ENCODE measurements at places on chromosomes 1 and 21. TPM values are rescaled to one million over a fixed set of nuclear protein-coding genes. Genes with fewer than 3 reads are reported as not detected.

Gene APCS
- 0.42 TPM for total RNA-seq

Gene MRPS6
- 55.1 TPM for total RNA-seq

Gene S100A2
- total RNA-seq = 24.8 TPM

Gene SLAMF9
- total RNA-seq = not detected

Gene GSTM1
- total RNA-seq = not detected

Gene RBM11
- total RNA-seq = not detected

Gene HRNR
- not detected for total RNA-seq

Gene FCGR2B
- not detected for total RNA-seq

DNA sequence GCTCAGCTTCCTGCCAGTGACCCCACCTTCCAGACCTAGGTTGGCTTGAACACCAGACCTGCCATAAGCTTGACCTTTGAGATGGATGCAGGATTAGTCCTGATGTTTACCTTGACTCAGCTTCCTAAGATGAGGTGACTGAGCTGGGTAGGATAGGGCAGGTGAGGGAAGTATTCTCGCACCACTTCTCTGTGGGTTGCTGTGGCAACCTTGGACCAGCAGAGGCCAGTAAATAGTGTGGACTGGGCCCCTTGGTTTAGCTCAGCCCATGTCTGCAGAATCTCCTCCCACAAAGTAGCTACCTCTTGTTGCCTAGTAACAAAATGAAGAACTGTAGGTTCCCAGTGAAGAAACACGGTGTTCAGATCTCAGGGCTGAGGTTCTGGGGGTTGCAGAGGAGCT, 8.4 kb downstream of the RPS6KA1 start:
- no peak overlapping the region for H3K27ac ChIP-seq
- no peak overlapping the region for H3K4me3 ChIP-seq
- DNase-seq = no peak
- H3K36me3 ChIP-seq = peaks cover 8% of the 10 kb centered on the region

DNA sequence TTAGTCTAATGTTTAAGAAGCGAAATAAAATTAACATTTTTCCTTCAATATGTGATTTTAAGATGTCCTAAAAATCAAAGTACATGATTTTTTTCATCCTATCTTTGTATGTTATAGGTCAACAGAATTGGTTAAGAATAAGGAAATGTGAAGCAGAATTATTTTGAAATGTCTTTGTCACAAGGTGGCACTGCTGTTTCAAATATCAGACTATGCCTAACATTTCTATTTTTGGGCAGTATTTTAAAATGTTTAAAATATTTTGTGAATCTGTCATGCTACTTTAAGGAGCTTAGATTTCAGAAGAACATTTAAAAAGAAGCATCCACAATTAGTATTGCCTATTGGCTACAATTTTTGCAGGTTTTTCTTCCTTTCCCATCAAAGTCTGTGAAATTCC, 38.7 kb downstream of the AMY1C start:
- no peak for DNase-seq
- H3K36me3 ChIP-seq = no peaks in the 10 kb centered on the region
- no peak overlapping the region for H3K4me3 ChIP-seq
- H3K4me1 ChIP-seq = no peaks in the 10 kb centered on the region
- no peak overlapping the region for H3K27ac ChIP-seq
- no peaks in the 10 kb centered on the region for H3K27me3 ChIP-seq

- H3K27me3 ChIP-seq = no peaks in the 10 kb centered on the region
- no peaks in the 10 kb centered on the region for H3K4me1 ChIP-seq
- no peak overlapping the region for H3K27ac ChIP-seq
- H3K4me3 ChIP-seq = no peak overlapping the region
- no peaks in the 10 kb centered on the region for H3K36me3 ChIP-seq
Measured at GRCh38 chr1:228148935-228149405, 760 bp upstream of the GJC2 start.

DNA sequence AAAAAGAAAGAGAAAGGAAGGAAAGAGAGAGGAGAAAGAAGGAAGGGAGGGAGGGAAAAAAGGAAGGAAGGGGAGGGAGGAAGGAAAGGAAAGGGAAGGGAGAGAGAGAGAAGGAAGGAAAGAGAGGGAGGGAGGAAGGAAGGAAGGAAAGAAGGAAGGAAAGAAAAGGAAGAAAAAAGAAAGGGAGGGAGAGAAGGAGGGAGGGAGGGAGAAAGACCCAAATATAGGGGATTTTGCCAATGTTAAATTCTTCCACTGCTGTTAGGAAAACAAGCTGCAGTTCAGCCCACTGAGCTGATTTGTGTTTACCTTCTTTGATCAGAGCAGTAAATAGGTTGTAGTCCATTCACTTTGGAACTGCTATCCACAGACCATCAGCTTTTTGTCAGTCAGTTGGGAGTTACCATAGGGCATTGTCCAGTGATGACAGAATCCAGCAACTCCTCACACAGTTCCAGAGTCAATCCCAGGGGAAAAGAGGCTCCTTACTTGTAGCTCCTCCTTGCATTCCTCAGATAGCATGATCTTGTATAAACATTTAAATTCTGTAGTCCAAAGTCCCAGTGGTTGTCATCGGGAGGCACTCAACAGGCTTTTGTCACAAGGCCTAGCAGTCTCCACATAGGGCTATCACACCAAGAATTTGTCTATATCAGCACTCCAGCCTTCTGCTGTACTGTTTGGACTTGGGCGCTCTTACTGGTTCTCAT, 13.5 kb upstream of the PPP1R8 start:
- H3K27ac ChIP-seq = no peak overlapping the region
- no peak overlapping the region for H3K4me3 ChIP-seq
- H3K27me3 ChIP-seq = no peaks in the 10 kb centered on the region
- peaks cover 5% of the 10 kb centered on the region for H3K36me3 ChIP-seq
- DNase-seq = no peak
- H3K4me1 ChIP-seq = no peaks in the 10 kb centered on the region

DNA sequence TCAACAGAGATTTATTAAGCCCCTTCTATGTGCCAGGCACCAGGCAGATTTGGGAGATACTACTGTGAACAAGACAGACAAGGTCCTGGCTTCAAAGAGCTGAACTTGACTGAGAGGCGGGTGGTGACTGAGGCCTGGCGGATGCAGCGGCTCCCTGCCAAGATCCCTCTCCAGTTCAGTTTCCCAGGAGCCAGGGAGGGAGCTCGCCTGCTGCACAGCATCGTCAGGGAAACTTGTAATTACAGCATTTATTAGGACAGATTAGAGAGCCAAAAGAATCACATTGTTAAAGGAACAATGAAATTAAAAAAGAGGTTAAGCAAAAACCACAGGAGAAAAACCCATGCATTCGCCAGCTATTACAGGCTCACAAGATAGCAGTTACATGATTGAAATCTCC, 55.3 kb downstream of the ETS2 start:
- H3K27ac ChIP-seq = no peak overlapping the region
- no peaks in the 10 kb centered on the region for H3K4me1 ChIP-seq
- no peaks in the 10 kb centered on the region for H3K36me3 ChIP-seq
- H3K27me3 ChIP-seq = no peaks in the 10 kb centered on the region
- H3K4me3 ChIP-seq = no peak overlapping the region

- H3K27ac ChIP-seq = no peak overlapping the region
- H3K27me3 ChIP-seq = no peaks in the 10 kb centered on the region
- DNase-seq = no peak
- no peaks in the 10 kb centered on the region for H3K4me1 ChIP-seq
Measured at GRCh38 chr1:178645157-178645807, 79.8 kb upstream of the RALGPS2 start.

GRCh38 chr1:232792949-232793348, 12.3 kb upstream of the MAP10 start:
- DNase-seq = no peak
- H3K27me3 ChIP-seq = no peaks in the 10 kb centered on the region
- no peaks in the 10 kb centered on the region for H3K36me3 ChIP-seq
- H3K4me3 ChIP-seq = no peak overlapping the region

GRCh38 chr1:205493241-205494085, 11.0 kb upstream of the CDK18 start:
- no peaks in the 10 kb centered on the region for H3K27me3 ChIP-seq
- H3K27ac ChIP-seq = no peak overlapping the region
- no peak for DNase-seq
- no peak overlapping the region for H3K4me3 ChIP-seq

DNA sequence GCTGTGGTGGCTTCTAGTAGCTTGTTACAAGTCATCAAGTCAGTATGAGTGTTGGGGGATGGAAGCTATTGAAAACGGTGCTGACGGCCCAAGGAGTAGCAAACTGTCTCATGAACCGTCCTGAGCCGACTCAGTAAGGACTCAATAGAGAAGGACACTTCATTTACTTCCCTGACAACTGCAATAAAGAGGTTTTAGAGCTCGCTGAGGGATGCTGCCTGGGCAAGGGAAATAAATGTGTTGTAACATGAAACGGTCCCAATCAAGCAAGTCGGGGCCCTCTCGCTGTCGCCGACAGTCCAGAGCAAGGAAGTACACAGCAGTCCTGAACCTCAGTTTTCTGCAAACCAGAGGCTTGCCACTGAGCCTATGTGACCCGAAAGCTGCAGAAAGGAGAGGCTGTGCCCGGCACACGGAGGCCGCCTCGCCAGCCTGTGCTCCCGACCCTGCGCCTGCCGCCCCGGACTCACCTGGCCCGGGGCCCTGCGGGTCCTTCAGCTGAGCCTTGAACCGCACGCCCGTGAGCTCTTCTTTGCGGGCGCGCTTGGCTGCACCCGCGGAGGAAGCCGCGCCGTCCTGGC, 423 bp downstream of the URB1 start:
- H3K27ac ChIP-seq = peak overlapping the region; percentile 84
- peak overlapping the region; percentile 97 for H3K4me3 ChIP-seq
- peaks cover 13% of the 10 kb centered on the region for H3K4me1 ChIP-seq
- no peak for DNase-seq

GRCh38 chr1:159132271-159132881, 39.0 kb upstream of the CADM3 start:
- H3K4me1 ChIP-seq = no peaks in the 10 kb centered on the region
- no peaks in the 10 kb centered on the region for H3K36me3 ChIP-seq
- peak; percentile 42 for DNase-seq
- no peak overlapping the region for H3K4me3 ChIP-seq
- H3K27me3 ChIP-seq = peaks cover 21% of the 10 kb centered on the region

DNA sequence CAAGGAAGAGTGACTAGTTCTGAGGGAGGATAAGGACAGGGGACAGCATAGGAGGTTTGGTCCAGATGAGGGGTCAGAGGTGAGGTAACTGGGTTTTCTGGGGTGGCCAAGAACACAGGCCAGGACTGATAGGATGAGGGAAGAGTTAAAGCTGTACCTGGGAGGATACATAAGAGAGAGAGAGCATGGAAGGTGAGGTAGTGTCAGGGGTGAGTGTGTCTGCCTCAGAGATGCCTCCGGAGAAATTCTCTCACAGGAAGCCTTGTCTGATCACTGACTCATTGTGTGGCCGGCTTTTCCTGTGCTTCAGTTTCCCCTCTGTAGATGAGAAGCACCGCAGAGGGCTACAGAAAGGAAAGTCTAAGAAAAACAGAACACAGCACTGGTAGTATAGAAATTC, 40.2 kb downstream of the FASLG start:
- no peak overlapping the region for H3K27ac ChIP-seq
- no peaks in the 10 kb centered on the region for H3K27me3 ChIP-seq
- no peak overlapping the region for H3K4me3 ChIP-seq
- no peak for DNase-seq

- H3K27ac ChIP-seq = no peak overlapping the region
- DNase-seq = peak; percentile 10
- H3K4me3 ChIP-seq = no peak overlapping the region
- H3K36me3 ChIP-seq = no peaks in the 10 kb centered on the region
Measured at GRCh38 chr1:225896937-225897549, 8.1 kb upstream of the LEFTY1 start.

DNA sequence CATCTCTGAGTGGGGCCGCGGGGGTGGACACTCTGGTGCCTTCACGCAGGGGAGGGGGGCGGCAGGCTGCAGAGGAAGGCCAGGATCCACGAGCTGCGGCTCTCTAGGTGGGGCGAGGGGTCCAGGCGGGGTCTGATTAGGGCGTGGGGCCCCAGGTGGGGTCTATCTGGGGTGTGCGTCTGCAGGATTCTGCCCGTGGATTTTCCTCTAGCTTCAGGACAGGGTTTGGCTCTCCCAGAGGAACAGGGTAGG, 6.3 kb downstream of the JMJD4 start:
- peaks cover 16% of the 10 kb centered on the region for H3K36me3 ChIP-seq
- H3K4me1 ChIP-seq = peaks cover 36% of the 10 kb centered on the region
- H3K27me3 ChIP-seq = no peaks in the 10 kb centered on the region
- DNase-seq = no peak
- H3K4me3 ChIP-seq = peak overlapping the region; percentile 47

DNA sequence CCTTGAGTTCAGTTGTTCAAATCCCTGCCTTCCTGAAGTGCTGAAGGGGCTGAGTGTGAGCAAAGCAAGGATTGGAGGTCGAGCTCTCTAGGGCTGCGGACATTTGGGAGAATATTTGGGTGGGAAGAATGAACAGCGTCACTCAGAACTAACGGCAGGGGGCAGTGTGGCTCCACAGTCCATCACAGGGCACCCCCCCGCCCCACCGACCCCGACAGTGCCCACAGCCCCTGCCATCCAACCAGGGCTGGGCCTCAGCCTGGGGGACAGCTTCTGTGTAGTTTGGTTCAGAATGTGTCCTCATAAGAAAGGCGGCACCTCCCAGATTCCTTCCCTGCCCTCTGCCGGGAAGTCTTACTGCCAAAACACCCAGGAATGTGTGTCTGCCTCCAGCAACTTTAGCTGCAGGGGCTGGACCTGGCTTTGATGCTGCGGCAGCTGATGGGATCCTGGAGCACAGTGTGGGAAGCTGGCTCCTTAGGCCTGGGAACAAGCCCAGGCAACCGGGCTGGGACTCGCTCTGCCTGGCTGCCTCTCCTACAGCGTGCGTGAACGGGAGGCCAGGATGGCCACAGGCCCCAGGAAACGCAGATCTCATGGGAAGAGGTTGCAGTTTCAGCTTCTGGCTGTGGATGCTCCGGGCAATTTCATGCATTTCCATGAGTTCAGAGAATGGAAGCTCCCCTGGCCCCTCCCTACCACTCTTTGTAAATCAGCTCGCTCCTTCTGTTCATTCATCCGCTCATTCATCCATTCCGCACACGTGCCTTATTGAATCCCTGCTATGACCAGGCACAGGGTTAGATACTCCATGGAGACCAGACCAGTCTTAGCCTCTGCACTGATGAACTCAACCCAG, 104.9 kb upstream of the TMPRSS2 start:
- no peak for DNase-seq
- peaks cover 6% of the 10 kb centered on the region for H3K27me3 ChIP-seq
- H3K4me1 ChIP-seq = peaks cover 10% of the 10 kb centered on the region
- H3K36me3 ChIP-seq = no peaks in the 10 kb centered on the region
- no peak overlapping the region for H3K27ac ChIP-seq

DNA sequence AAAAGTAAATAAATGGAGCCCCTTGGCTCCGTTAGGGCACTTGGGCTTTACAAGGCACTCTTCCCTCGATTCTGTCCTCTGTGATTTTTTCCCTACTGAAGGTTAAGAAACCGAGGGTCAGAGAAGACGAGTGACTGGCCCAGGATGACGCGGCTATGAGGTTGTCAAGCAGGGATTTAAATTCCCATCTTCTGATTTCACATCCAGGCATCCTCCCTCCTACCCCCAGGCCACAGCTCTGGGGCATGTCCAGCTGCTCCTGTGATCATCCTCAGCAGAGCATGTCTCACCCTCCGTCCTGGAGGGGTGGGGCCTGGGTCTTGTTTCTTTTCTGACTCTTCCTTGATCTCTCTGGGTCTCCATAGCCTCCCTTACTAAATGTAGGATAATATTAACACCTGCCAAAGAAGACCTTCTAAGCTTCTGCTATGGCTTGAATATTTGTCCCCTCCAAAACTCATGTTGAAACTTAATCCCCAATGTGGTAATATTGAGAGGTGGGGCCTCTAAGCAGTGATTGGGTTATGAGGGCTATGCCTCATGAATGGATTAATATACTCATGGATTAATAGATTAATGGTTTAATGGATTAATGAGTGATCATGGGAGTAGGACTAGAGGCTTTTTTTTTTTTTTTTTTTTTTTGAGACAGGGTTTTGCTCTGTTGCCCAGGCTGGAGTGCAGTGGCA, 4.6 kb downstream of the CRYBG2 start:
- H3K4me3 ChIP-seq = no peak overlapping the region
- no peaks in the 10 kb centered on the region for H3K27me3 ChIP-seq
- H3K4me1 ChIP-seq = peaks cover 54% of the 10 kb centered on the region
- no peak overlapping the region for H3K27ac ChIP-seq
- no peaks in the 10 kb centered on the region for H3K36me3 ChIP-seq
- no peak for DNase-seq
